ENCODE measurements at places on chromosomes 7 and 10.

DNA sequence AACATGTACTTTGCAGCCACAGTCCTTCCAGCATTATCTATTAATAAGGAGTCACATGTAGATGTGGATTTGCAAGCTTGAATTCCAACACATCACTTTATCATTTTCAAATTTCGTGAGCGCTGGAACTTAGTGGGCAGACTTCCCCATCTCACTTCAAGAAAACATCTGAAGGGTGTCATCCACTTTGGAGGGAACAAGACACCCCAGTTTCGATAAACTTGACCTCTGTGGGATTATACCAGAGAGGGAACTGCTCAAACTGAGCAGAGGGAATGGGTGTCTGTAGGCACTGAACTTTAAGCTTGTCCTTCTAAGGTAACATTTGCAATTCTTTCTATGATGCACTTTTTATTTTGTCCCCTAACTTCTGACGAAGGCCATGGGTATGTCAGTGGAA lies 27.5 kb downstream of the ADRB1 start:
- DNase-seq = no peak

GRCh38 chr7:151844071-151844824 lies 32.7 kb downstream of the PRKAG2 start:
- peak; percentile 14 for DNase-seq

DNA sequence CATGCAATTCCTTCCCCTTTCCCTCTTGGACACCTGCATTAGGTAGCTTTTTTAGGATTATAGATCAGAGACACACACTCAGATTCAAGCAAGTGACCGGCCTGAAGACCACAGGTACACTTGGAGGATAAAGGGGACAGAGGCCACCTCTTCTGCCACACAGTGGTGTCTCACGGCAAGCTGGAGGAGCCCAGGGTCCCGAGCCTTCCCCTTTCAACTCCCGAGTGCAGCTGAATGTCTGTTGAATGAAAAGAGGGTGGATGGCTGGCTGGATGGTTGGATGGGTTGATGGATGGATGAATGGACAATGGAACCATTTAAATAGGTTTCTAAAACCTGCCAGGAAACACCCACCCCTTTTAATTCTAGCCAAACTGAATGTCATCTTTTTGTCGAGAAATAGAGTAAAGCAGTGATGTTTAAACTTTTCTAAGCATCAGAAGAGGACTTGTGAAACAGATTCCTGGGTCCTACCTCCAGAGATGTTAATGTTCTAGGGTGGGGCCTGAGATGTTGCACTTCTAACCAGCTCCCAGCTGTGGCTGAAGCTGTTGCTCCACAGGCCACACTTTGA lies 49.2 kb upstream of the ZMIZ1 start:
- no peak for DNase-seq

- DNase-seq = peak; percentile 89
Observed at GRCh38 chr7:80134536-80135308, at the start of gene GNAI1. Gene GNAI1, plus strand, starts transcription at chr7:80134831. Its CDS starts 330 bp downstream, at chr7:80135161.

DNA sequence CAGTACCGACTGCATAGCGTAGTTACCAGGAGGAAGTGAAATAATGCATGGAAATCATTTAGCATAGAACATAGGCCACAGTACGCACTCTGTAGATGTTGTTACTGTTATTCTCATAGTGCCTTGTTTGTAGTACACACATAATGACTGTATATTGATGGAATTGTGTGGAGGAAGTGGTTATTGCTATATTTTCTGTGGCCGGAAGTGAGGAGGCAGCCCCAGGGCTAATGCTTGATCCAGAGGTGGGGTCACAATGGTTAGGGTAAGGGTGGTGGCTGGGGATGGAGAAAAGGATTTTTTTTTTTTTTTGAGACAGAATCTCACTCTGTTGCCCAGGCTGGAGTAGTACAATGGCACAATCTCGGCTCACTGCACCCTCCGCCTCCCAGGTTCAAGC lies 4.5 kb upstream of the MGAM start:
- no peak for DNase-seq

- DNase-seq = peak; percentile 69
Observed at GRCh38 chr10:13206546-13207443, 27.4 kb downstream of the UCMA start.

Data from adipocyte (in vitro differentiated cells).